ENCODE measurements at places on chromosomes 4 and X.

GRCh38 chr4:20490734-20491133 is 209.5 kb upstream of the PACRGL start:
- H3K4me1 ChIP-seq: no peaks in the 10 kb centered on the region
- no peak for DNase-seq
- H3K27me3 ChIP-seq: no peaks in the 10 kb centered on the region
- H3K27ac ChIP-seq: no peak overlapping the region
- H3K36me3 ChIP-seq: no peaks in the 10 kb centered on the region

- no peaks in the 10 kb centered on the region for H3K36me3 ChIP-seq
- H3K4me3 ChIP-seq: no peak overlapping the region
- H3K27me3 ChIP-seq: no peaks in the 10 kb centered on the region
- no peak overlapping the region for H3K27ac ChIP-seq
Observed at GRCh38 chrX:98068024-98068580, 1184.4 kb downstream of the RPA4 start.

GRCh38 chrX:154351183-154352011 is 23.0 kb downstream of the FLNA start:
- peaks cover 72% of the 10 kb centered on the region for H3K4me1 ChIP-seq
- H3K4me3 ChIP-seq: peak overlapping the region; percentile 34
- no peaks in the 10 kb centered on the region for H3K27me3 ChIP-seq
- peaks cover 39% of the 10 kb centered on the region for H3K36me3 ChIP-seq
- H3K27ac ChIP-seq: peak overlapping the region; percentile 76

DNA sequence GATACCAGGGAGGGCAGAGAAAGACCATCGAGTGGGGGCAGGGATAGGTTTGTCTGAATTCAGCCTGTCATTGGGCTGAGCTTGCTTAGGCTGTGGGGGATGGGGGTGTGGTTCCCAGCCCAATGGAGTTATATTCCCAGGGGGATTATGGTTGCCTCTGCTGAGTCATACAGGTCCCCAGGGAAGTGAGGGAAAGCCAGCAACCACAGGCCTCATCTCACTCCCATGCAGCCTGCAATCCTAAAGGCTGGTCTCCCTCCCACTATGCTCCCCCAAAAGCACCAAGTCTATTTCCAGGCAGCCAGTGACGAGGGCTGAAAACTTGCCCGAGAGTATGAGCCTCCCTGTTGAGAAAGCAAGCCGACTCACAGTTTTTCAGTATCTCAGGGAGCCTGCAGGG is 39.3 kb downstream of the AFM start:
- no peaks in the 10 kb centered on the region for H3K36me3 ChIP-seq
- no peaks in the 10 kb centered on the region for H3K27me3 ChIP-seq
- no peak overlapping the region for H3K27ac ChIP-seq
- H3K4me1 ChIP-seq: no peaks in the 10 kb centered on the region
- DNase-seq: no peak

DNA sequence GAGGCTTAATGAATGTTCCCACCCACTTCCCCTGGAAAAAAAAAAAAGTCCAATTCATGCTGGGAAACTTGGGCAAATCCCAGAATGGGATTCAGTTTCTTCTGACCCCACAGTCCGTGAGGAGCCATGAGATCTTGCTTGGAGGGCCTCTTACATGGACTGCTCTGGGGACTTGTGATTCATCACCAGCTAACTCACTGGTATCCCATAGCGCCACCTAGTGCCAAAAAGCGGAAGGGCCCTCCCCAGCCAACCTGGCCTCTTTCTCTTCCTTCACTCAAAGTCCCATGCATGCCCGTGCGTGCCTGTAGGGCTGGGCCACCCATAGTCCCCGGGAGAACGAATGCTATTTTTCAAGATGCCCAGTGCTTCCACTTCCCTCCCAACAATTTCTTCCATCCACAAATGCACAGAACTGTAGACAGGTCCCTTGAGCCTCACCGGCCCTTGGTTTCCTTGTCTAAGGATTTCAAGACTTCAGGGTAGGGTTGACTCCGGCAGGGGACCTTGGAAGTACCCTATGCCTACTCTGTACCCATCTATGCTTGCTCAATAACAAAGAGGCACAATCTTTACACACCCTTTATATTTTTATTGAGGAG is 5.1 kb downstream of the RTL5 start:
- H3K4me3 ChIP-seq: no peak overlapping the region
- peaks cover 32% of the 10 kb centered on the region for H3K4me1 ChIP-seq
- H3K27ac ChIP-seq: no peak overlapping the region
- H3K27me3 ChIP-seq: peaks cover 40% of the 10 kb centered on the region

- no peak overlapping the region for H3K4me3 ChIP-seq
- H3K36me3 ChIP-seq: no peaks in the 10 kb centered on the region
Observed at GRCh38 chrX:40434443-40434842, 146.3 kb upstream of the ATP6AP2 start.

- H3K27me3 ChIP-seq: peaks cover 30% of the 10 kb centered on the region
- H3K36me3 ChIP-seq: no peaks in the 10 kb centered on the region
- no peak overlapping the region for H3K4me3 ChIP-seq
- H3K27ac ChIP-seq: no peak overlapping the region
Observed at GRCh38 chr4:46390355-46391058, 579 bp upstream of the GABRA2 start.

GRCh38 chr4:54657185-54657550 is 589 bp upstream of the KIT start:
- H3K4me1 ChIP-seq: peaks cover 25% of the 10 kb centered on the region
- peaks cover 68% of the 10 kb centered on the region for H3K27me3 ChIP-seq
- DNase-seq: no peak
- H3K36me3 ChIP-seq: peaks cover 1% of the 10 kb centered on the region

DNA sequence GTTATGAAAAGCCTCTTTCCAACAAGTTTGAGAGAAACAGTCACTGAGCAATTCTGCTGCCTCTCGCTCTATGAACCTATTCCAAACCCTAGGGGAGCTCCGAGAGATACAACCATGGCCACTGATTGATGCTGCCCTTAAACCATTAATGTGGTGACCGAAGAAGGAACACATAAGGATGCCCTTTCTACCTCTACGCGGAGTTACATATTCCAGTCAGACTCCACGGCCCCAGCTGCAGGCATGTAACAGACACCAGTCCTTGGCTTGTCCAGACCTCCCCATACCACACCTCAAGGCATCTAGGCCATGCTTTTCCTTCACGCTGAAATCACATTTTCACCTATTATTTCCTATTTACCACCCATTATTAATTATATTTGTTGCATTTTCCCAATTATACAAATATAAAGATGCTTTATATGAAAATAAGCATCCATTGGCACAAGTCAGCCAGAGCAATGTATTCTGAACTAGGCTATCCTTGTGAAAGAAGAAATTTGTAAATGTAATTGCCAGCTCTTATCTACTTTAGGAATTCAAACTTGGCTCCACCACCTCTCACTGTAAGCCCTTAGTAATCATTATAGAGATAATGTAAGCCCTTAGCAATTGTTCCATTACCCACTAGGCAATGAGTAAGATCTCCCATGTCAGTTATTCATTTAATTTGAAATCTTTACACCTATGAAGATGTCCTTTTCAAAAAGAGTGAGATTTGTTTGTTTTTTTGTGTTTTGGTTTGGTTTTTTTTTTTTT is 338.4 kb downstream of the NR3C2 start:
- H3K4me3 ChIP-seq: no peak overlapping the region
- DNase-seq: no peak
- peaks cover 8% of the 10 kb centered on the region for H3K36me3 ChIP-seq
- no peak overlapping the region for H3K27ac ChIP-seq

DNA sequence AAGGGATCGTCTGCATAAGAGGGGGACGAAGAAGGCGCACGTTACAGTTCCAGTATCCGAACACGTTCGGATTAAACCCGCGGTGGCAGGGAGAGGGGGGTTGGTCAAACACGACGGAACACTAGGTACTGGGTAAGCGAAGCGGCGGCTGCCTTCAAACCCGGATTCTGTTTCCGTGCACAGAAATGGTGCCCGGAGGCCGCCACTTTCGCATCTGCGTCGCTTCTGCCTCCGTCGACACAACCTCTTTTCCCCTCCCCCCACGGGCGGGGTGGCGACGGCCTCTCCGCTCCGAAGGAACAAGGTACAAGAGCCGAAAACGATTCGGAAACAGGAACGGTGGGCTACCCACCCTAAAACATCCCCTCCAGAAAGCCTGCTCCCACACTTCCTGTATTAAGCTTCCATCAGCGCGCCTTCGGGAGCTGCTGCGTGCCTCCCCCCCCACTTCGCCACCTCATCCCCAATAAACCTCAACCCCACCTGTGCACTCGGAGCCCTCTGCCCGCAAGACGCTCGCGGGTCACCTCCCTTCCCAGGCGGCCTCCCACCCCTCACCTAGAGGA is 667 bp downstream of the G3BP2 start:
- DNase-seq: peak; percentile 88
- peaks cover 53% of the 10 kb centered on the region for H3K4me1 ChIP-seq
- peak overlapping the region; percentile 99 for H3K4me3 ChIP-seq
- H3K27ac ChIP-seq: peak overlapping the region; percentile 99
- peaks cover 33% of the 10 kb centered on the region for H3K36me3 ChIP-seq

DNA sequence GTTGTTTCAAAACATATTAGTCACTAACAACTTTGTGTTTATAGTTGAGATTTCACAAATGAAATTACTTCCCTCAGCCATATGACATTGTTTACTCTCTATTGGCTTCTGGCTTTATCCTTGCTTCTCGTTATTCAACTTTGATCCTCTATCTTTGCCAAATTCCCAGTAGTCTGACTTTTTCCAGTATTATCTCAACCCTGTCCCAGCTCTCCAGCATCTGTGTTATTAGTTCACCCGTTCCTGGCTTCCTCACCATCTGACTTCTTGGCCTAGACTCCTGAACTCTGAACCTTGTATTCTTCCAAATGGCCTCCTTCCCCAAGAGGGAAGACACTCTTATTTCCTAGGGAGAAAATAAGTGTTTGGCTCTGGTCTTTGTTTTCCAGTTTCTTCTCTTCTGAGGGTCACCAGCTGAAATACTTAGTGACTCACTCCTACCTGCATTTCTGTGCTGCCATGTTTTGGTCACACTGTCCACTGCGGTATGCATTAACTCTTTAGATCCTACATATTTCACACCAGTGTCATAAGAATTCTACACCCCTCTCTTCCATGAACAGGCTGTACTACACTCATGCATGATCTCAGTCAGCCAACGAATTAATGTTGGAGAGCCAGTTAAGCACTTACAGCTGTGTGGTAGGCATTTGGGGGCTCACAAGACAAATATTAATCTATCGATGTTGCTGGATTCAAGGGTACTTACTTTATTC is 17.0 kb upstream of the ARHGAP24 start:
- no peaks in the 10 kb centered on the region for H3K27me3 ChIP-seq
- no peak overlapping the region for H3K4me3 ChIP-seq
- no peak overlapping the region for H3K27ac ChIP-seq
- H3K4me1 ChIP-seq: no peaks in the 10 kb centered on the region

DNA sequence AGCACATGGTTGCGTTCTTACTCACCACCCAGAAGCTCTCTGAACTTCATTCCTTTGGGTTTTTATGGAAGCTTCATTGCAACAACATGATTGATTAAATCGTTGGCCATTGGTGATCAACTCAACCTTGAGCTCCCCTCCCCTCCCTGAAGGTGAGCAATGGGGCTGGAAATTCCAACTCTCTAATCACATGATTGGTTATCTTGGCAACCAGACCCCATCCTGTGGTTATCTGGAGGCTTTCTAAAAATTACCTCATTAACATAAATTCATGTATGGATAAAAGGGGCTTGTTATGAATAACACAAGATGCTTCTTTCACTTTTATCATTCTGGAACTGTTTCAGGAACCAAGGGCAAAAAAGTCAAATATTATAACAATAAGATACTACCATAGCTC is 34.6 kb upstream of the NMU start:
- H3K27ac ChIP-seq: no peak overlapping the region
- H3K27me3 ChIP-seq: peaks cover 5% of the 10 kb centered on the region
- no peak overlapping the region for H3K4me3 ChIP-seq

DNA sequence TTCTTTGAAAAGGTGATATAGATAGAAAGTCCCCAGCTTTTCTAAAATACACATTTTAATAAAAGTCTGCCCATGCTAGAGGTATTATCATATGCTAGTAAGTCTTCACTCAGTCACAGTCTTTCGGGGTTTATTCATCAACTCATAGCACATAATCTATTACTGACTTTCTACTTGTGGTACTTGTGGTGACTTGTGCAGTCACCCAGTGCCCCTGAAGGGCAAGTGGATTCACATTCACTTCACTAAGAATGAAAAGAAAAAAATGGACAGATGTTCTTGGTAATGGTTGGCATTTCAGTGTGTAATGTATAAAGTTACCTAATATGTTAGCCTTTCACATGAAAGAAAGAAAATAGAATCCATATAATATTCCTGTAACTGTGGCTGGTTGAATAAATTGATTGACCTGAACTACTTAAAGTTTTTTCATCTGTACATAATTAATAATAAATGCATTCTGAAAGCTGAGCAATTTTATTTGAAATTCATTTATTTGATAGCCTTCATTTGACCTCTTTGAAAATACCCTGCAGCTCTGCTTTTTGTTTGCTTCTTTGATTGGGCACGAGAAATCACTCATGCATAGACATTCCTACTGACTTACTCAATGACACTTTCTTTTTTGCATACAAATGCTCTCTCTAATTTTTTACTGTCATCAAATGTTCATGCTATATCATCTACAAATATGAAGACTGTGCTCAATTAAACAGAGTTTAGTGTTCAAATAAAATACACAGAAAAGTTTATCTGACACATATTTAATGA is 39.5 kb upstream of the ZNF330 start:
- DNase-seq: no peak
- no peaks in the 10 kb centered on the region for H3K36me3 ChIP-seq
- H3K4me3 ChIP-seq: no peak overlapping the region
- H3K27me3 ChIP-seq: peaks cover 18% of the 10 kb centered on the region

- no peaks in the 10 kb centered on the region for H3K27me3 ChIP-seq
- no peak overlapping the region for H3K4me3 ChIP-seq
- H3K27ac ChIP-seq: no peak overlapping the region
- H3K4me1 ChIP-seq: no peaks in the 10 kb centered on the region
- H3K36me3 ChIP-seq: no peaks in the 10 kb centered on the region
Observed at GRCh38 chr4:158610790-158611189, 60.9 kb downstream of the C4orf46 start.

GRCh38 chr4:105710678-105711077 is 2.1 kb downstream of the GSTCD start:
- no peaks in the 10 kb centered on the region for H3K27me3 ChIP-seq
- H3K36me3 ChIP-seq: peaks cover 6% of the 10 kb centered on the region
- no peak for DNase-seq
- H3K4me1 ChIP-seq: peaks cover 22% of the 10 kb centered on the region
- H3K4me3 ChIP-seq: no peak overlapping the region
- H3K27ac ChIP-seq: no peak overlapping the region

DNA sequence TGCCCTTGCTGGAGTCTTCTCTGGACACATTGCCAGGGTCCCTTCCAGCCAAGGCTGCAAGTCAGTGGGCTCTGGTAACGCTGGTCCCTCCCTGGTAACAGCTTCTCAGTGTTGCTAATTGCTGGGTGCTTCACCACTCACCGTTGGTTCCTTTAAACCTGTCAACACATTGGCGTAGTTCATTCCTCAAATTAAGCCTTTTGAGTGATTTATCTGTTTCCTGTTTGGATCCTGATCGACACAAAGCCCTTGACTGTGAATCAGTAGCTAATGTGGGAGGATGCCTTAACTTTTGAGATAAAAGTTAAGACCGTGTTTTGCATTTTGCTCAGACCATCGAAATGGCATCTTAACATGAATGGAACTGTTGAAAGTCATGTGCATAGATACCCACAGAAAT is 125.9 kb downstream of the AMELX start:
- no peak overlapping the region for H3K4me3 ChIP-seq
- no peaks in the 10 kb centered on the region for H3K36me3 ChIP-seq
- H3K27ac ChIP-seq: no peak overlapping the region
- peaks cover 4% of the 10 kb centered on the region for H3K4me1 ChIP-seq

Data from activated CD8-positive, alpha-beta T cell treated with anti-CD3 and anti-CD28 coated beads, Interleukin-2, amount 10 ng/mL, durations not matched to agents 7 days and 5 days (primary cell).